ENCODE measurements at places on chromosomes 2 and 18.

- DNase-seq = no peak
Measured at GRCh38 chr2:129011466-129012061, 692.9 kb upstream of the HS6ST1 start.

DNA sequence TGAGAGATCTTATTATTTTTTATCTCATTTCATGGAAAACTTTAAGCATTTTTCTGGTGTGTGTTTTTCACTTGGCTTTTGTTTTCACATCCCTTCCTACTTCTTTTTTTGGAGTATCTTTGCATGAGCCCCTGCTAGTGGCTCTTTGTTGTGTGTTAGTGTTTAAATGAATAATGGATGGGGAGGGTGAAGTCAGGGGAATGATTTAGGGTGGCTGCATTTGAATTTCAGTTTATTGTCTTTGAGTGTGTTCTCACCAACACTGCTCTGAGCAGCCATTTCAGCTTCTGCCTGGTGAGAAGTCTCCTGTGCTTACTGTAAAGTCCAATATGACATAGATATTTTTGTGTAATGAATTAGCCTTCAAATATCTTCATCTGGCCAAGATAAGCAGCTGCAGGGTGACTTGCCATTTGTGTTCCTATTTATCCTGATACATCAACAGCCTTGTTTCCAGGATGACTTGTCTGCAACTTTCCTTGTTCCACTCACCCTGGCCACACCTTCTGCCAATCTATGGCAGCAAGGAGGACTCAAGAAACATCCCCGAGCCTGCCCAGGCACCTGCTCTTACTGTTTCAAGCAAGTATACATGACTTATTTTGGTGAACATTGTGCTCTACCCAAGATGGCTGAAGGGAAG lies 182.6 kb downstream of the PDE11A start:
- no peak for DNase-seq

- no peak for DNase-seq
Measured at GRCh38 chr2:142824756-142825155, 52.7 kb upstream of the KYNU start.

DNA sequence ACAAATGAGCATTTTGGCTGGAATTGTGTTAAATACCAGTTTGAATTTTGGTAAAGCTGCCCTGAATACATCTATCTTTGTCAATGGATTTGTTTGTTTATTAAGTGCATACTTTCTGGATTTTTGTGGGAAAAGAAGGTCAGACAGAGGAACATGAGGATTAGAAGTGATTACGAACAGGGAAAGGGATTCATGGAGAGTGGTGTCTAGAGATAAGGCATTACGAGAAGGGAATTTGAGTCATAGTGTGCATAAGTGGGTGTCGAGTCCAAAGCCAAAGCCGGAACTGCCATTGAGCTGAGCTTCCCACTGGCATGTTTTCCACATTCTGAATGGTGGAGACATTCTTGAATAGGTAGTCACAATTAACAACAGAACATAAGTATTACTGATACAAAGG lies 68.9 kb upstream of the EFEMP1 start:
- no peak for DNase-seq

DNA sequence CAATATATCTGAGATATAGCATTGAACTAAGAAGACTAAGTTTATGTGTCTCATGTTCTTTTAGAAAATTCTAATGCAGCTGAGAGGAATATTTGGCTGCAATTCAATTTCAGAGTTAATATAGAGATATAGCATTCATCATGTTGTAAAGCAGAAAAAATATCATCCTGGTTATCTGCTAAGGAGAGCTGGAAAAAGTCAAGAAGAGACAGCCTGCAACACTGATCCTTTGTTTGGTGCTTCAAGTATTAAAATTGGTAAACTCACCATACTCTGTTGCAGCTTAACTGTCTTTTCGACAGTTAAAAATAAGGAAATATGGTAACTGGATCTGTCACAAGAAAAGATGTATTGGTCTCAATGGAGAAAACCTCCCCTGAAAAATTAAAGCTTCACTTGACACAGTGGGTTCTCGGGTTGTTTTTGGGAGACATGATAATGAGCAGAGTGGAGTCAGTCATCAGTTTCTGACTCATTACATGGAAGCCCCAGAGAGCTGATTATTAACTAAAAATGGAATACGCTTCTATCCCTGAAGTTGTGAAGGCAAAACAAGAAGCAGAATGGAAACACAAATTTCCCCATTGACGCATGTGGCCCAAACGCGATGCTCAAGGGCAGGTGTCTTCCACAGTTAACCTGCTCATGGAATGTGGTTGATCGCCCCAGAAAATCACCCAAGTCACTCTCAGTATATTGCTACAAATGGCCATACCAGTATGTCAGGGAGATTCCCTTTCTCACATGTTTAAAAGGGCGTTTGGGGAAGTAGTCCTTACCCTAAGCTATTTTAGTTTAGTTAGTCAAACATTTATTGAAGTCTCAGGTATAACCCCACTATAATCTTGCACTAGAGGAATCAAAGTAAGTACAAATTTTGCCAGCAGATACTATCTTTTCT lies 8.2 kb downstream of the BCL2 start:
- no peak for DNase-seq

- no peak for DNase-seq
Measured at GRCh38 chr2:14261771-14262170, 370.7 kb upstream of the LRATD1 start.

- DNase-seq = no peak
Measured at GRCh38 chr18:6557057-6557769, 142.5 kb upstream of the L3MBTL4 start.

DNA sequence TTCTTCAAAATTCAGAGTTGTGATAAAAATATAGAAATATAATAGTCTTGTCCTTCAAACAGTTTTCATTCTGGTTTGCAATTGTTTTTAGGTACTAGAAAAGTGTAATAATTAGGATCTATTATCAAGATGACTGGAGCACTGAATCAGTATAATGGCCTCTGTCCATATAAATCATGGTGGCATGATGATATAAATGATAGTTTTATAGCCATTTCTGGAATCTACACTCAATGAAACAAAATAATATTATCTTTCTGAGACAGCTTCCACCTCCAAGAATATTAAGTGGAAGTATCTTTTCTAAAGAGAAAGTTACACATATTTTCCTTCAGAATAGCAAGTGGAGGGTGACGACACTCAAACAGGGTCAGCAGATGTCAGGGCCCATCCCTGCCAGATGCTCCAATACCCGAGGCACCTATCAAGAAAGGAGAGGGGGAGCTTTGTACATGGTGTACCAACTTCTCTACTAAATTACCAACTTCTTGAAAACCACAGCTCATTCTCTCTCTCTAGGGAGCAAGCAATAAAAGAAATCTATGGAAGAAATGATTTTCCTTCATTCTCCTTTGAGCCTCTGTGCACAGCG lies 882.7 kb upstream of the CHAC2 start:
- no peak for DNase-seq

DNA sequence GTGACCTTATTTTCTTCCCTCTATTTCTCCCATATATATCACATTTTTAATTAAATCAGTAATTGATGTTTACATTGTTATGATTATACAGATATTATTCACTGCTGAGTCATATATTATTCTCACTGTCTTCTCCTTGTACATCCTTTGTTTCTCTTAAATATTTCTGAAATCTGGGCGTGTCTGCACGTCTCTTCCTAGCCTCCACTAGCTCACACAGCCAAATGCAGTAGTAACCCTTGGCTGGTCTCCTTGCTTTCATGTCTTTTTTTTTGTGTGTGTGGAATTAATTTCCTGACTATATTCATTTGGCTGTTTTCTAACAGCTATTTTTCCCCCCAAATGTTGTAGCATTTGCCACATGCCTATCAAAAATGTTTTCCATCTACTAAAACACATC lies 15.8 kb downstream of the CCNYL1 start:
- DNase-seq = no peak

DNA sequence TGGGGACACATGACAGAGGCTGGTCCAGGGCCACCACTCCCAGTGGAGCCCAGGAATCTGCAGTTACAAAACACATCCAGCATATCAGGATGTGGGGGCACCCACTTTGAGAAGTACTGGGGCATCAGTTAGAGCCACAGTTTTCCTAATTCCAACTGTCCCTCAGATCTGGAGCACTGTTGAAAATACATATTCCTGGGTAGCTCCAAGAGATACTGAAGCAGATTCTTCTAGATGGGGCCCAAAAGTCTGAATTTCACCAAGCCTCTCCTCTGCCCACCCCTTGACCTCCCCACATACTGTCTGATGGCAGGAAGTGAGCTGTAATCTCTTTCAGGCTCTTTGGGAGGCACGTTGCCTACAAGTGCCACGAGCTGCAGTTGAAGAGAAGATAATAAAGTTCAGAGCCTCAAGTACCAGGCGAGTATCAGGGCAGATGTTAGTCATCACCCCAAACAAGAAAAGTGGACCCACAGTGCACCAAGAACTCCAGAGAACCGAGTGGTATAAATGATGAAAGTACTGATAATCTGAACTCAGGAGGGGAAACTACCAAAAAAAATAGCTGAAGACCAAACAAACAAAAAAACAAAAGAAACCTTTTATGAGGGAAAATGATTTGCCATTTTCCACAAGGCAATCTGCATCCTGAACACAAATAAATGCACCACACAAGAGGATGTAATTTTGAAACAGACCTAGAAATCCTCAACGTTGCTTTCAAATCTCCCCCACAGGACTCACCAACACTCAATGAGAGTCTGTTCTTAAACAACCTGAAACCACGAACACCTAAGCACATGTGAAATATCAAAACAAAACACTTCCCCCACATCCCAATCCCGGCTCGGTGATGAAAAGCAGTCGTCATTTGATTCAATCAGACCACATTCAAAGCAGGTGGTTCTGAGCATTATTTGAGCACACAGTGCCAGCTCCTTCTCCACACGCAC lies 98.7 kb downstream of the TCF4 start:
- DNase-seq = no peak

DNA sequence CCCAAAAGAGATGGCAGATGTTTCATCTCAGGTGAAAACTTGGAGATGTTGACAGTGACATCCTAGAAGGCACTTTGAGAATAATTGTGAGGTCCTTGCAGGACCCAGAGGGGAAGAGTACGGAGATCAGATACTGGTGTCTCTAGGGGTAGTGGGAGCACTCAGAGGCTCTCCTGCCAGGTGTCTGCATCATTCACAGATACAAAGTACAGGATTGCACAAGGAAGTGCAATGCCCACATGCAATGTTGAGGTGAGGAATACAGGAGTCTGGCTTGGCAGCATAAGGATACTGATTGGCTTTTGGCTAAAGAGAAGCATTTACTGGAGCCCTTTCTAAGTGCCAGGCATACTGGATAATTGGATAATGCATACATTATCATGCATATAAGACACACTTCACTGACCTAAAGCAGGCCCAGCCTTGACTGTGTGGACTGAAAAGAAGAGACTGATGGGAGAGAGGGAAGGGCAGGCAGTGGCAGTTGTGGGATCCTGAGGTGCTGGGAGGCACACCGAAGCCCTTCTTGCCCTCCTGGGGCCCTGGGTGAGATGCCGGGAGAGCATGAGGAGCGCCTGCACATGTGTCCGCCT lies 31.0 kb upstream of the NCKAP5 start:
- DNase-seq = no peak

DNA sequence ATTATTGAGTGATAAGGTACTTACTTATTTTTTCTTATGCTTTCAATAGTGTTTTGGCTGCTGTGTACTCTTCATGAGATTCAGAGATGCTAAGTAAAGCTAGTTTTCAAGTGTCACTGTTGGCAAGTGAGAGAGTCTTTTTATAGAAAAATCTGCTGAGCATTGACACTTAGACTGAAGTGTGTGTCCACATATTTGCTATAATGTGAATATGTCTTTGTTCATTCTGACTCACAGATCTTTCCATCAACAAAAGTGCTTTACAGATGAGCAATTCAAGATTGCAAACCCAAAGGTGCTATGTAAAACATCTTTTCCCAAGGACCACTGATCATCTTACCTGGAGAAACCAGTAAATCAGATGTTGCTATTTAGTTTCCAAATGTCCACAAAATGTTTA lies 410.6 kb upstream of the FIGN start:
- no peak for DNase-seq

DNA sequence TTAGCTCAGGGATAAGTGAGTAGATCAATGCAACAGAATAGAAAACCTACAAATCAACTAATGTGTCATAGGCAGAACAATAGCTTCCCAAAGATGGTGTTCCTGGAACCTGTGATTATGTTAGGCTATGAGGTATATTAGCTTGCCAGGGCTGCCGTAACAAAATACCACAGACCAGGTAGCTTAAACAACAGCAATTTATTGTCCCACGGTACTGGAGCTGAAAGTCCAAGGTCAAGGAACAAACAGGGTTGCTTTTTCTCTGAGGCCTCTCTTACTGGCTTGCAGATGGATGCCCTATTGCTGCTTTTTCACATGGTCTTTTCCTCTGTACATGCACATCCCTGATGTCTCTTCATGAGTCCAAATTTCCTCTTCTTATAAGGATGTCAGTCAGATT lies 354.9 kb downstream of the TNS1 start:
- DNase-seq = no peak

GRCh38 chr18:5747678-5748077 lies 147.6 kb downstream of the TMEM200C start:
- no peak for DNase-seq

GRCh38 chr2:211127501-211127900 lies 571.1 kb downstream of the CPS1 start:
- no peak for DNase-seq

DNA sequence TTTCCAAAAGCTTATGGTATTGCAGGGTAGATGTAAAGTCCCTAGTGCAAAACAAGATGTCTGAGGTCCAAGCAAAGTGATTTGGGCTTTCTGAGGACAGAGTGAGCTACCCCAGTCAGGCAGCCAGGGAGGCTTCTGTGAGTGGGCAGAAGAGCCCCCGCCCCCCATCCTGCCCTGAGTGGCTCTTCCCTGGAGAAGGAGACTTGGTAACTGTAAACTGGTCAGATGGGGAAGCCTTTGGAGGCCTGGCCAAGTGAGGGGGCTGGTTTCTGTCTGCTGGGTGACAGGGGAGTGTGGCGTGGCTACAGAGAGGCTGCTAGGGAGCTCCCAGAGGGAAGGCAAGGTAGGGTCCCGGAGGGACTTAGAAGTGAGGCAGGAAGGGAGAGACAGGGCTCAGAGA lies 181.3 kb upstream of the HAAO start:
- no peak for DNase-seq

GRCh38 chr2:157903626-157904025 lies 27.5 kb upstream of the ACVR1 start:
- no peak for DNase-seq

DNA sequence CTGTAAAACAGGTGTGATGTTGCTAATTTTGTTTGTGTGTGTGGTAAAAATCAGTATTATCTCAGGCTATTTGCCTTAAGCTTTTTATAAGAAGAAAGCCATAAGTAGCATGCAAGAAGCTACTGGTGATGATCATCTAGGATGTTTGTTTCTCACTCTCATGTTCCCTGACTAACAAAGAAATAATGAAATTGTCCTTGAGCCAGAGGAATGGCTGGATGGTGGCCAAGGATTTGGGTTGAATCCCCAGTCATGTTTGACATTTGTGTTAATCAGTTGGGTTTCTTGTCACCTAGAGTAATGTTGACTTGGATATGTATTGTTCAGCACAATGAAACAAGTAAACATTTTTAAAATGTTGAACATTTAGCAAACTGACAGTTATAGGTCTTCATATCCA lies 496.8 kb upstream of the ZEB2 start:
- DNase-seq = no peak

DNA sequence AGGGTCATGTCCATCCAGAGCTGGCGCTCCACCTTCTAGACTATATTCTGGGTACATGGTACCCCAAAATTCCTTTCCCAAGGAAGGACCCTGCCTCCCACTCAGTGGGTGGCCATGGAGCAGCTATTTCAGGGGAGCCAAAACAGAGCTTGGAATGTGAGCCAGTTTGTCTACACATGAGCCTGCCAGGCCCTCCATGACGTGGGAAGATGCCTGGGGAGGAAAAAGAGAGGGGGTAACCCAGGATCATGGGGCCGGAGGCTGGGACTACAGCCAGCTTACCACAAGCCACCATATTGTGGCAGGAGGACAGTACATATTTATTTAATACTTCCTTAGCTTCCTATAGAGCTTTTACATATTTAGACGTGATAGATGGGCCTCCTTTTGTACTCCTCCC lies 414.7 kb upstream of the TNP1 start:
- no peak for DNase-seq
